T-helper 2 cell (primary cell): ENCODE measurements at places on chromosomes 5 and 9.

DNA sequence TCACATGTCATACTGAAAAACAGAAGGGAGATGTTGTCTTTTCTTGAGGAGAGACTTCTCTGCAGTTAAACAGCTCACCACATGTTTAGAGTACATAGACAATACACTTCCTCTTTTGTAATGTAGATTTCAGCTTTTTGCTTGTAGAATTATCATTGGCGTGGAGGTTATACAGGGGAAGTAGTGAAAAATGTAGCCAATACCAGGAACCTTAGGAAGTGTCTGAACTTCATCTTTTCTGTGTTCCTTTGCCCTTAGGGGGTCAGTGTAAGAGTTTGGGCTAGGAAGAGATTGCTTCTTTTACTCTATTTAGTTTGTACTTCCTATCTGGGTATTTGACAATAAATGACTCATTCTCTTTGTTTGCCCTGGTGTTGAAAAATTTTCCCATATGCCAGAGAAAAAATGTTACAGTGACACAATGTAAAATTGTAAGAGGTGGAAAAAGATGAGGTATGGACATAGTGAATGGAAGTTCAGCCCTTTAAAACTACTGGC lies 21.0 kb upstream of the CDKN2B start:
- no peak for DNase-seq

- DNase-seq: no peak
Measured at GRCh38 chr5:123289210-123289609, 134.0 kb downstream of the CEP120 start.

DNA sequence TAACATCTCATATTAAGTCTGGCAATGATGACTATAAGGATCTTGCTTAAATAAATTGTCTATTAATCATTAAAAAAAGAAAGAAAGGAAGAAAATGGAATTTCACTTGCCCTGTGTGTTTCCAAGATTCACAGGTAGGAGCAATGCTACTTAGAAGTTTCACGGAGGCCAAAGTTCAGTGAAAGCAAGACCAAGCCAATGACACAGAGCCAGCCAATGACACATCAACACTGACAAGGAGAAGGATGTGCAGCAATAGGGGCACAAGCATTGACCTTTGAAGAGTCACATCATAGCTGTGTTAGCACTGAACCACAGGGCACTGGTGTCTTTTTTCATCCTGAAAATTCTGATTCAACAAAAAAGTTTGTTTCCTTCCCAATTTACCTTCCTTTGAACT lies 364.3 kb downstream of the PDE4D start:
- DNase-seq: no peak

- no peak for DNase-seq
Measured at GRCh38 chr5:127988146-127988760, 95.3 kb upstream of the SLC12A2 start.

GRCh38 chr5:98844865-98845264 lies 71.4 kb downstream of the RGMB start:
- no peak for DNase-seq

GRCh38 chr9:34206561-34206960 lies 27.7 kb downstream of the UBAP1 start:
- DNase-seq: no peak

DNA sequence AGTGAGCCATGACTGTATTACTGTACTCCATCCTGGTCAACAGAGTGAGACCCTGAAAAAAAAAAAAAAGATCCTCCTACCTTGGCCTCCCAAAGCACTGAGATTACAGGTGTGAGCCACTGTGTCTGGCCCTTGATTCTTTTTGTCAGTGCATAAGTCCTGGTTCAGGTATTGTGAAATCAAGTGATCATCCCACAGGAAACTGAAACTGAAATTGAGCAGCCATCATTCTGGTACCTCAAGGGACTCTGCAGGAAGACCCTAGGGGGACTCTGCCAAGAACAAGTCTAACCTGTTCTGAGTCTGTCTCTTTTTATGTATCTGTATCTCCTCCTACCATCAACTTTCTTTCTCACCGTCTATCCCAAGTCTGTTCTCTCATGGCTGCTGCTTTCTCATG lies 1.9 kb upstream of the DCAF10 start:
- DNase-seq: no peak

- no peak for DNase-seq
Measured at GRCh38 chr9:136229096-136230065, 16.2 kb downstream of the QSOX2 start.
